Trophoblast cell (in vitro differentiated cells and primary cell): ENCODE measurements at places on chromosomes 13 and 19.

GRCh38 chr13:109272595-109273325, 513.6 kb downstream of the IRS2 start:
- no peaks in the 10 kb centered on the region for H3K27me3 ChIP-seq
- no peak for DNase-seq
- no peak overlapping the region for H3K4me3 ChIP-seq
- no peaks in the 10 kb centered on the region for H3K36me3 ChIP-seq

GRCh38 chr19:9966448-9966847, 30.1 kb upstream of the OLFM2 start:
- DNase-seq = no peak
- no peaks in the 10 kb centered on the region for H3K4me1 ChIP-seq
- H3K4me3 ChIP-seq = no peak overlapping the region
- H3K27ac ChIP-seq = no peak overlapping the region

DNA sequence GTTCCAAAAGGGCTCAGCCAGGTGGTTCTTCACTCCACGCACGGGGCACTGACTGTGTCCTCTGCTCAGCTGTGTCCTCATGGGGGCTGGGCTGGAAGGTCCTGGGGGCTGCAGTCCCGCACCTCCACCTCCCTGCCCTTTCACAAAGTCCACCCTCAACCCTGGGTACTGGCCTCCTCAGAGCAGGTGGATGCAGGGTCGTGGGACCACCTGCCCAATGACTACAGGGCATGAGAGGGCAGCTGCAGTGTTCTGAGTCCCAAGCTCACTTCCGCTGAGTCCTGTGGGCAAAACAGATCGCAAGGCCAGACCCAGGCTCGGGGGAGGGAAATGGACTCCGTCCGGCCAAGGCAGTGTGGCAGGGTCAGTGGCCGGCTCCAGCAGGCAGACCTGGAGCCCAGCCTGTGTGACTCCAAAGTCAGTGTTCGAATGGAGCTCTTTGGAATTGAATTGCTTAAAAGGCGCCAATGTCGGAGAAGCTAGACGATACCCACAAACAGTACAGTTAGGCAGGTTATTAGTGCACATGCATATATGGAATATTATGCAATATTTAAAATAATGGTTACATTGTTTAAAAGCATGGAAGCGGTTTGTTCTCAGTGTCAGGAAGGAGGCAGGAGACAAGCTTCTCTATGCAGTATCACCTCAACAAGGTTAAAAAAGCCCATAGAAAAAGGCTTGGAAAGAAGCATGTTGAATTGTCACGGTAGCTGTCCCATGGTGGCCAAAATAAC, 54.8 kb downstream of the MCF2L start:
- no peak overlapping the region for H3K27ac ChIP-seq
- peaks cover 4% of the 10 kb centered on the region for H3K27me3 ChIP-seq
- DNase-seq = no peak
- H3K4me3 ChIP-seq = no peak overlapping the region
- peaks cover 21% of the 10 kb centered on the region for H3K4me1 ChIP-seq
- H3K36me3 ChIP-seq = no peaks in the 10 kb centered on the region

GRCh38 chr13:106108346-106108745, 427.1 kb downstream of the EFNB2 start:
- no peaks in the 10 kb centered on the region for H3K36me3 ChIP-seq
- H3K4me3 ChIP-seq = no peak overlapping the region
- no peak overlapping the region for H3K27ac ChIP-seq
- H3K4me1 ChIP-seq = peaks cover 8% of the 10 kb centered on the region
- H3K27me3 ChIP-seq = no peaks in the 10 kb centered on the region

- H3K27ac ChIP-seq = no peak overlapping the region
- peaks cover 10% of the 10 kb centered on the region for H3K4me1 ChIP-seq
- no peaks in the 10 kb centered on the region for H3K36me3 ChIP-seq
- no peaks in the 10 kb centered on the region for H3K27me3 ChIP-seq
- no peak for DNase-seq
Observed at GRCh38 chr19:14774373-14774772, 4.0 kb downstream of the ADGRE2 start.

DNA sequence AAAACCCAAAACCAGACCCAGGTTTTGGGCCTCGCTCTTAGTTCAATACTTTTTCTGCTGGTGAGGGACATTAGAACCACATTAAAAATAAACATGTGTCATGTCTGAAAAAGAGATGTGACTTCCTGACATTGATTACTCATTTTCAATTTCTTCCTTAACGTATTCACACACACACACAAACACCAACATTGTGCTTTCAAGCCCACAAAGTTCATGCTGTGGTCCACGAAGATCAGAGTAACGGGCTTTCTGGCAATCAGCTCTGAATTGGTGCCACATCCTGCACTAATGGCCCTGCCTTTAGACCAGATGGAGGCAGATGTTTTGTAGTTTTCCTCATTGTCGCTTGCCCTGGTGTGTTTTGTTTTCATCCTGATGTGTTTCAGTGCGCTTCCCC, 47.9 kb upstream of the POMP start:
- no peaks in the 10 kb centered on the region for H3K36me3 ChIP-seq
- H3K27me3 ChIP-seq = no peaks in the 10 kb centered on the region
- H3K27ac ChIP-seq = no peak overlapping the region
- H3K4me3 ChIP-seq = no peak overlapping the region
- DNase-seq = no peak

DNA sequence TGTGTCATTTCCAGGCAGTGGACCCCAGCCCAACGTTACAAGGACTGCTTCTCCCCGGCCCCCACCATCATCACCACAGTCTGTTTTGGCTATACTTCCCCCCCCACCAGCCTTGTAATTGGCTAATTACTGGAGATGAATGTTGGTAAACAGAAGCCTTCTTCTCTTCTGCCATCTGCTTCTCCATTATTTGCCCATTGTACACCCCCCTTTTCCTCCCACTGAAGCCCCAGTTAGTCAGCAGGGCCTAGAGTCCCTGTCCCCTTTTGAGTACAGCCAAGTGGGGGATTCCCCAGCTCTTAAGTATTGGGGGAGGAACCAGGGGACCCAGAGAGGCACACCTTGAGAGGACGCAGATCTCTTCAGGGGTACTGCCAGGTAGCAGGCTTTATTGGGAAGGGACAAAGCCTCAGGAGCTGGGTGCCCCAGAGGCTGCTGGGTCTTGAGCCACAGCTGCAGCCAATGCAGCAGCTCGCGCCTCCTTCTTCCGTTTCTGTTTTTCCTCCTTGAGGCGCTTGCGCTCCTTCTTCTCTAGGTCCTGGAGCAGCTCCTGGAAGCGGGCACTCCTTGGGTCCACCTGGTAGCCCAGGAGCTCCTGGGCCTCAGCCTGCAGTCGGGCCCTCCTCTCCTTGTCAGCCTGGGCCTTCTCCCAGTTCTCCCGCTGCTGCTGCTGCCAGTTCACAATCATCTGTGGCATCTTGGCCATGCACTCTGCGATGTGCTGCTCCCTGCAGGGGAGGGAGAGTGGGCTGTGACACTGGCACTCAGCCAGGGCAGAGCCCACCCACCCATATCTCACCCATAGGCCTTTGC, 3.0 kb downstream of the GADD45GIP1 start:
- no peaks in the 10 kb centered on the region for H3K27me3 ChIP-seq
- peaks cover 55% of the 10 kb centered on the region for H3K36me3 ChIP-seq
- H3K27ac ChIP-seq = no peak overlapping the region
- no peak for DNase-seq
- no peak overlapping the region for H3K4me3 ChIP-seq
